ENCODE measurements at places on chromosomes 5 and 9.

- no peak for DNase-seq
Observed at GRCh38 chr9:123423311-123423640, 67.3 kb downstream of the CRB2 start.

- DNase-seq = no peak
Observed at GRCh38 chr9:124835026-124835557, 18.2 kb upstream of the WDR38 start.

DNA sequence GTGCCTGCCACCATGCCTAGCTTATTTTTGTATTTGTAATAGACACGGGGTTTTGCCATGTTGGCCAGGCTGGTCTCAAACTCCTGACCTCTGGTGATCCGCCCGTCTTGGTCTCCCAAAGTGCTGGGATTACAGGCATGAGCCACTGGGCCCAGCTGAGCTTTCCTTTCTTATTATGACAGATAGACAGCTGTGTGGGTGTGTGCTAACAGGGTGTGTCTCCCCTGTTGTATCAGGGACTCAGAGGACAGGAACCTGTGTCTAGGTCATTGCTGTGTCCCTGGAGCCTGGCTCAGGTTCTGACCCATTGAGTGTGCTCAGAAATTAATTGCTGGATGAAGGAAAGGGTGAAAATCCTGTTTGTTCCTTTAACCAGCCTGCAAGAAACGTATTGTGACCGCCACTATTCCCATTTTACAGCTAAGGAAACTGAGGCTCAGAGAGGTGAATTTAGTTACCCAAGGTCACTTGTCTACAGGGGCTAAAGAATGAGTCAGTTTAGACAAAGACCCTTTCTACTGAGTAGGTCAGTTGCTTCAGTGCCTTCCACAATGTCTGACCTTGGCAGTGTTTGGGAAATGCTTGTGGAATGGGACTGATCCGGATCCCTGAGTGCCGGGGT is 16.8 kb downstream of the NCS1 start:
- DNase-seq = no peak

GRCh38 chr5:179766021-179766725 is 27.6 kb upstream of the LTC4S start:
- no peak for DNase-seq

- no peak for DNase-seq
Observed at GRCh38 chr5:55773057-55773456, 35.2 kb downstream of the DDX4 start.

- DNase-seq = no peak
Observed at GRCh38 chr5:135329066-135329912, 69.7 kb downstream of the MACROH2A1 start.

GRCh38 chr5:36703245-36703860 is 96.9 kb downstream of the SLC1A3 start:
- no peak for DNase-seq

DNA sequence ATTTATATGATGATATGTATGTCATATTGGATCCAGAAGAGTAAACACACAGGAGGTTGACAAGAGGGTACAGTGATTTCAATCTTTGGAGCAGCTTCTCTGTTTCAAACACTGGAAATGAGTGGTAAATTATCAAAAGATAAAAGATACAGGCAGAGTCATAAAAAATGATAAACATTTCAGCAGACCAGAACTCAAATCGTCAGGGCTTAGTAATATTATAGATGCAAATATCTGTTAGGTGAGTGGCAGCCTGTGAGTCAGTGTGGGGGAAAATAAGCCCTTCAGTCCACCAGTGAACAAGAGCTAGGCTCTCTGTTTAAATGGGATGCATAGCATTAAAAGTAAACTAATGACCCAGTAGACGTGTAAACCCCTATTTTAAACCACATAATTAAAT is 1378.1 kb downstream of the EFNA5 start:
- DNase-seq = no peak

All from AG09309 (cell line).